Stimulated activated naive CD4-positive, alpha-beta T cell treated with Interleukin-2 at 50 U/mL for 16 hours (primary cell): ENCODE measurements at places on chromosomes 6 and 20.

DNA sequence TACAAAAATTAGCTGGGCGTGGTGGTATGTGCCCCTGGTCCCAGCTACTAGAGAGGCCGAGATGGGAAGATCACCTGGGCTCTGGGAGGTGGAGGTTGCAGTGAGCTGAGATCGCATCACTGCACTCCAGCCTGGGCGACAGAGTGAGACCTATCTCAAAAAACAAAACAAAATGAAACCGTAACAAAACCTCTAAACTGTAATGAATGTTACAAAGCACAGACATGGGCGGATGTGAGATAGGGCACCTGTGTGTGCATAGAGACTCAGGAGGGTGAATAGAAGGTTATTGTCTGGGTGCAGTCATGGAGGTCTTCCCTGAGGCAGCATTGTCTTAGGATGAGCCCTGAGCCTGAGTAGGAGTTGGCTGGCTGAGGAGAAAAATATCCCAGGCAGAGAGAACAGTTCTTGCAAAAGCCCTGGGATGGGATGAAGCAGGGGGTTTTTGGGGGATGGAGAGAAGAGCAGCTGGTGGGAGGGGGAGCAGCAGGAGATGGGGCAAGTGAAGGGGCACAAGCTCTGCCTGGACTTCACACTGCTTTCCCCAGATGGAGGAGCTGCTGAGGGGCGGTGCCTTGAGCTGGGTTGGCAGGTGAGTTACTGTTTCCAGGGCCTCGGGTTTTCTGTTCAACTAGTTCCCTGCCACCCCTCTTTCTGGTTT, 5.2 kb downstream of the BCAS4 start:
- no peak for DNase-seq

DNA sequence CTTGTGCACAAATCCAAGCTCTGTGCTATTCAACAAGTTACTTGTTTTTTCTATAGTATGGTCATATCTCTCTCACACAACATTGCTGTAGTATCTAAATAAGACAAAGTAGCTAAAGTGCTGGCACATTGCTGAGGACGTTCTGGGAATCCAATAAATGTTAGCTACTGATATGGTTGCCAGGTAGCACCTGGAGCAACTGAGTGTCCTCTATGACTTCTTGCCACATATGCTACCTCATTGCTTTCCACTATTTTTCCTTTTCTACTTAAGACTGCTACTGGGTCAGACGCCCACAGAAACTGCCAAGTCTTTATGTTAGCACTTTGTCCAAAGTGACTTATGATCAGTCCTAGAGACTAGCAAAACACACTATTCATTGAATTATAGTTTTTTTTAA, 85.3 kb downstream of the SYCP2 start:
- DNase-seq: no peak

DNA sequence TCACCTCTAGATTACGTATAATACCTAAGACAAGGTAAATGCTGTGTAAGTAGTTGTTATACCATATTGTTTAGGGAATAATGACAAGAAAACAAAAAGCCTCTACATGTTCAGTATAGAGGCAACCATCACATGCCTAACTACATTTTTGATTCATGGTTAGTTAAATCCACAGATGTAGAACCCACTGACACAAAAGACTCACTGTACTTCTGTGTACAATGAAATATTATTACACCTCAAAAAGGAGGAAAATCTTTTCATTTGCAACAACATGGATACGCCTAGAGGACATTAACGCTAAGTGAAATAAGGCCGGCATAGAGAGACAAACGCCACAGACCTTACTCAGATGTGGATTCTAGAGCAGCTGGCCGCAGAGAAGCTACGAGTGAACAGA, 50.5 kb downstream of the NINL start:
- no peak for DNase-seq

DNA sequence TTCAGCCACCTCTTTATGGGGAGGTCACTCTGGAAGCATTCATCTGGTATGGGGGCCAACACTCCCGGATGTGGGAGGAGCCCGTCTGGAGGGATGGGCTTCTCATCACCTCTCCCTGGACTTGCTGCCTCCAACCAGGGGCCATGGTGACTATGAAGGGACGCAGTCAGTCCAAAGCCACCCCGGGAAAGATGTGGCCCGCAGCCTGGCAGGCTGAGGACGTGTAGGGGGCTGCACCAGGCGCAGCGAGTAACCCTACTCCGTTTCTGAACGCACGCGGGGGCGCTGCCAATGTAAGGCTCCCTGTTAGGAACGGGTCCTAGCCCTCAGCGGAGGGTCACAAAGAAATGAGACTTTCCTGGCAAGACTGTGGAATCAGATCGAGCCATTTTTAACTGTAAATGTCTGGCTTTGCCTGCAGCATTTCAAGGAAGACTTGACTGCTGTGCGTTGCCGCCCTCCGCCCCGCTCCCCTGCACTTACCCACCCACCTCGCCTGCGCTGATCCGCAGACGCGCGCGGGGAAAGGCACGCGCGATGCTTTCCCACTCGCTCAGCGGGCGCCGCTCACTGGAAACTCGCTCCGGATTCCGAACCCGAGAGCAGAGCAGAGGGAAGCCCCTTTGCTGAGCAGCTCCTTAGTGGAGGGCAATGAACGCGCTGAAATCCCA, 55.1 kb downstream of the IL20RA start:
- no peak for DNase-seq

DNA sequence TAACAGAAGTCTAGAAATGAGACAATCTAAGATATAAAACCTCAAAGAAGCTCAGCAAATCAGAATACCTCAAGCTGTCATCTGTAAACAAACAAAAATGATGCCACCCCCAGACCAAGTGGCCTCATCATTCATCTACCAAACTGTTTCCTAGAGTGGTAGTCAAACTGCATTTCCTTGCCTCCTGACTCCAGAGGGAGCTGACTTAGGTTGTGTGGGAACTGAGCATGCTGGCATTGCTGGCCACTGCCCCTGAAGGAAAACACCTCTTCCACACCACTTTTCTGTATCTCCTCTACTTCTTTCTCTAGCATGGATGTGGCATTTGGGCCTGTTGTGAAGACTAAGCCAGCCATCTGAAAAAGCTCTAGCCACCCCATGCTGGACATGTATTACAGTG, 56.3 kb downstream of the ZHX3 start:
- DNase-seq: no peak

DNA sequence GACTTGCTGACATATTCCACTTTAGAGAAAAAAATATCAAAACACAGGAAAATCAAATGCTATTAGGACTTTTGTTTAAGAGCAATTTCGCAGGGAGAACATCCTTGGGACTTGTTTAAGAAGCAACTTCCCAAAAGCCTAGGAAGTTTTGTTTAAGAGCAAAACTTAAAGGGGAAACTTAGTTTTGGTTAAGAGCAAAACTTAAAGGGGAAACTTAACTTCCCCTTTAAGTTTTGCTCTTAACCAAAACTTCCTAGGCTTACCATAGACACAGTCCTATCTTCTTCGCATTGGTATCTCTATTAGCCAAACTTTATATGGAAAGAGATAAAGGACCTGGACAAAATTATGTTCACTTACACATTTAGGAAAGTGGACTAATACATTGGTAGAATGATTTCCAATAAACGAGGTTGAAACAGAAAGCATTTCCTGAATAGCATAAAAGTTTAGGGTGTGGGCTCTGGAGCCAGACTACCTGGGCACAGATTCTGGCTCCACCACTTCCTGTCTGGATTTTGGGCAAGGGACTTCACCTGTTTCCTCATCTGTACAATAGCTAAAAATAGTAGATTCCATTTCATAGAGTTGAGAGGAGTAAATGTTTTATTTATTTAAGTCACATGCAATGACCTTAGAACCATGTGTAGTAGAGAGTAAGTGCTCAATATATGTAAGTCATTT, 15.7 kb downstream of the PAQR8 start:
- no peak for DNase-seq

- no peak for DNase-seq
Observed at GRCh38 chr20:4511776-4512175, 209.9 kb upstream of the PRND start.

- DNase-seq: no peak
Observed at GRCh38 chr6:340186-340955, 48.1 kb downstream of the DUSP22 start.

GRCh38 chr6:4516206-4516605, 260.0 kb upstream of the CDYL start:
- DNase-seq: no peak

DNA sequence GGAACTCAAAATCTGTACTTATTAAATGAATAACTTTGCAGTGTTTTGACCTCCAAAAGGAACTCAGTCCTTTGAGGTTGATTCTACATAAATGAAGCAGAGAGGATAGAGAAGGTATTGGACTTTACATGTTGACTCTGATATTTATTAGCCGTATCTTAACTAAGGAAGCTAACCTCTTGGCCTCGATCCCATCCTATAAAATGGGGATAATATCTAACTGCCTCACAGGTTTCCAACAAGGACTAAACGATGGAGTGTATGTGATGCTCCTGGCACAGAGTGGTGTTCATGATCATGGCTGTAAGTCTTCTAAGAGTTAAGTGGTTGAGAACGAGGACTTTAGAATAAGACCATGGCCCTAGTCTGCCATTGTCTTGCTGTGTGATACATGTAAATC, 24.2 kb upstream of the MAP3K4 start:
- DNase-seq: no peak

GRCh38 chr6:138864343-138864890, 68.5 kb downstream of the ECT2L start:
- DNase-seq: no peak

DNA sequence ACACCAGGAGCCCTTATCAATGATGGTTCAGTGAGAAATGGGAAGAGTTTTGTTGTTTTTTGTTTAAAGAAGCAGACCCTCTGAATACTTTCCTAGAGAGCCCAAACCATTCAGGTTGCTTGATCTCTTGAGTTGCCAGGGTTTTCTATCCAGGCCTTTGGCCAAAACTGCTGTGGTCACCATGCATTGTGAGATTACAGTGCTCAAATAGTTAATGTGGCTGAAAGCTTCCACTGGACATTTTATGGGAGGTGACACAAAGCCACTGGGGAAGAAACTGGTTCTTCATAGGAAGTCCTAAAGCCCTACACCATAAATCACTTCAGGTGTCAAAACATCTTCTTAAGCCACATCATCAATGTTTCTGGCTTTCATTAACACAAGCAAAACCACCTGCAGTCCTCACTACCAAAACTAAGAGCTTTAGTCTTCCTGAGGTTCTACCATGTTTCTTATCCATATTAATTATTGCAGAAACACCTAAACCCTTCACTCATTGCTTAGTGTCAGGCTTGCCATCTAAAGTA, 101.6 kb downstream of the IBTK start:
- DNase-seq: no peak

- no peak for DNase-seq
Observed at GRCh38 chr6:80969439-80969838, 783.0 kb downstream of the TENT5A start.

DNA sequence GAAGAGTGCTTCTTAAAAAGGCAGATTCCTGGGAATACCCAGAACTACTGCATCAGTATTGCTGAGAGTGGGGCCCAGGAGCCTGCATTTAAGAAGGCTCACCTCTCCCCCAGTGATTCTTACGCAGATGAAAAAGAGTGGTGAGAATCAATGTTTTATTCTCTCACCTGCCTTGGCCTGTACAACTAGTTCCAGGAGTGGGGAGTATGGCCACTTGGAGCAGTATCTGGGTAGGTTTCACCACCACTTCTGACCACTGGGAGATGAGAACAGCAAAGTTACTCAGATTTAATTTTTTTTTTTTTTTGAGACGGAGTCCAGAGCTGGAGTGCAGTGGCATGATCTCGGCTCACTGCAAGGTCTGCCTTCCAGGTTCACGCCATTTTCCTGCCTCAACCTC, 16.9 kb downstream of the CAP2 start:
- DNase-seq: no peak

DNA sequence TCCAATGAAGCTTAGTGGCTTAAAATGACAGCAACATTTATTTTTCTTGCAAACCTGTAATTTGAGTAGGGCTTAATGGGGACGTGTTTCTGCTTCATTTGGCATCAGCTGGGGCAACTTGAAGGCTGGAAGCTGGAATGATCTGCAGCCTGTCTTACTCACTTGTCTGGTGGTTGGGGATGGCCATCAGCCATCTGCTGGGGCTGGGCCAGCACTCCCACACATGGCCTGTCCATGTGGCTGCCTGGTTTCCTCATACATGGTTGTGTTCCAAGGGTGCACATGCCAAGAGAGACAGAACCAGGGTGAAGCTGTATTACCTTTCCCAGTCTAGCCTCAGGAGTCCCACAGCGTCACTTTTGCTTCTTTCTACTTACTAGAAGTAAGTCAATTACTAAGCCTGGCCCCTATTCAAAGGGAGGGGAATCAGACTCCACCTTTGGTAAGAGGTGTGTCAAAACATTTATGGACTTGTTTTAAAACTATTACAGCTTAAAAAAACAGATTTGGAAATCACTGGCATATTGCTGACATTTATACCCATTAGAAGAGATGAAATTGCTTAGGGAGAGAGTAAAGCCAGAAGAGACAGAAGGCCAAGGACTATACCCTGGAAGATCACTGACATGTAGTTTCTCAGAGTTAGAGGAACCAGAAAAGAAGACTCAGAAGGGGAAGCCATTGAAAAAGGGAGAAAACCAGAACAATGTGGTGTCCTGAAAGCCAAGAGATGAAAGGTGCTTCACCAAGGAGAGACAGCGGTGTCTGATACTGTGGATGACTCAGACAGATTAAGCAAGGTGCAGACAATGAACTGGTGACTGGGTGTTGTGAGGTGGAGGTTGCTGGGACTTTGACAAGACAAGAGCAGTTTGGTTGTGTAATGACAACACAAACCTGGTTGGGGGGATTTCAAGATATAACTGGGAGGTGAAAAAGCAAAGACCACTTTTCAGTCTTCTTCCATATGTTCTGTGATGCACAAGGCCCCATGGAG, 345.2 kb downstream of the GJA1 start:
- DNase-seq: no peak

DNA sequence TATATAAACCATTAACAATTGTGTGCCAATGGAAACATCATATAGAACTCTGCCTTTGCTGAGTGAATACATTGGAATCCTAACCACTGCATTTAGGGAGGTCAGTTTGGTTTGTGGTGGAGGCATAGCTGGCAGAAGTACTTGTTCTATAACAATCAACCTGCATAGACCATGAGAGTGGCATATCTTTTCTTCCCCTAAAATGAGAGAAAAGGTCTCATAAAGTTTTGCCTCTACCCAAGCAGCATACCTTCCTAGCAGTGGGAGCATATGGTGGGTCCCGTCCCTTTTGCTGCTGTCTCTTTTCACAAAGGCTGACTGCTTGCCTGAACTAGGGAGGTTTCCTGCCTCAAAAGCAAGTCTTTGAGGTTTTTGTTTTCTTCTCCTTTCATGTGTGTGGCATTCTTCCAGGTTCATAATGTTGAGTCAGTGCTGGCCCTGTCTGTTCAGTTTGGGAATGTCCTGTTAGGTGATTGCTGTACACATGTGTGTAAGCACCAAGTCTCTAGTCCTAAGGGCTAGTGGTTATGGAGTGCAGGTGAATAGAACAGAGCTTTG, 61.2 kb upstream of the SUPT3H start:
- no peak for DNase-seq

- no peak for DNase-seq
Observed at GRCh38 chr6:141541581-141542324, 591.0 kb upstream of the GJE1 start.

- DNase-seq: no peak
Observed at GRCh38 chr6:107959392-107959791, 1.4 kb upstream of the SEC63 start.

GRCh38 chr6:44224029-44224964, 902 bp downstream of the SLC29A1 start:
- peak; percentile 1 for DNase-seq

GRCh38 chr6:114839019-114839418, 496.2 kb upstream of the HS3ST5 start:
- DNase-seq: no peak
